B cell (primary cell): ENCODE measurements at places on chromosomes 6 and 20. TPM values are rescaled to one million over a fixed set of nuclear protein-coding genes. Genes with fewer than 3 reads are reported as not detected.

DNA sequence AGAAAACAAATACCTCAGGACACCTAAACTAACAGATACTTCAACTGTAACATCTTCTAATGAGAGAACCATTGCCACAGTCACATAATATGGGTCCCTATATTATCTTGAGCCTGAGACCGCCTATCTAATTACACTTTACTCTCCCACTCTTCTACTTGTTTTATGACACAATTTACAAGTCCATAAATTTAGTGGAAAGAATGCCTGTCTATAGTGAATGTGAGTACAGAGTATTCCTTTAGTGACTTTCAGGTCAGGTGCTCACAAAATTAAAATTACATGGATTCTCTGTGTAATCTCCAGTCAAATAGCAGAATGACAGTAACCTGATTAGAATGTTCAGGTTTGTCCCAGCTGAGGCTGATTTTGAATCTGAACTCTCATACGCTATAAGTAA lies 624.1 kb downstream of the PKHD1 start:
- no peak for DNase-seq

DNA sequence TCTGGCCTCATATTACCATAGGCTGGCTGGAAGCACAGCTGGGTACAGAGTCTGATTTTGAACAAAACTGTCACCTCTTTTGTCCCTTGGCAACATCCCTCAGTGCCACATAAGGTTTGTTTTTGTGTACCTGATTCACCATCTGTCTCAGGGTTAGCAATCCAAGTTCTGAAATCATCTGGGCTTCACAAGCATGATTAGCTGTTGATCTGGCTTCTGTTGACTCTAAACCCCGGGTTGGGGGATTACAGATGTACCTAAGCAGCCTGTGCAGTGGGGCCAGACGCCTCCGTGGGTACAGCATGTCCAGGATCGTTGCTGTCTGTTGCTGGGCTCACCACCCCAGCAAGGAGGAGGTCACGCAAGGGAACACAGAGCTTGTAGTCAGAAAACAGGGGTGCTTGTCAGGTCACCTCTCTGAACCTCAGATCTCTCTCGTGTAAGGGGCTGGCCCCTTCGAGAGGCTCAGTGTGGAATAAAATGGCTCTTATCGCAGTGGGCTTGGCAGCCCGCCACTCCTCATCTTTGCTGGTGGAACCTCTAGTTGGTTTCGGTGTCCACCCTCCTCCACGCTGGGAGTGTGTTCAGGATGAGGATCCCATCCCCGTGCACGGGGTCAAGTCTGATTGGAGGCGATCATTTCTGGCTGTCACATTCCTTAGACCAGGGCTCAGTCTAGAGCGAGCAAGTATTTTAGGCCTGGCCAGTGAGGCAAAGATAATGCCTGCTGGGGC lies 39.2 kb upstream of the ZNF831 start:
- DNase-seq = peak; percentile 28

DNA sequence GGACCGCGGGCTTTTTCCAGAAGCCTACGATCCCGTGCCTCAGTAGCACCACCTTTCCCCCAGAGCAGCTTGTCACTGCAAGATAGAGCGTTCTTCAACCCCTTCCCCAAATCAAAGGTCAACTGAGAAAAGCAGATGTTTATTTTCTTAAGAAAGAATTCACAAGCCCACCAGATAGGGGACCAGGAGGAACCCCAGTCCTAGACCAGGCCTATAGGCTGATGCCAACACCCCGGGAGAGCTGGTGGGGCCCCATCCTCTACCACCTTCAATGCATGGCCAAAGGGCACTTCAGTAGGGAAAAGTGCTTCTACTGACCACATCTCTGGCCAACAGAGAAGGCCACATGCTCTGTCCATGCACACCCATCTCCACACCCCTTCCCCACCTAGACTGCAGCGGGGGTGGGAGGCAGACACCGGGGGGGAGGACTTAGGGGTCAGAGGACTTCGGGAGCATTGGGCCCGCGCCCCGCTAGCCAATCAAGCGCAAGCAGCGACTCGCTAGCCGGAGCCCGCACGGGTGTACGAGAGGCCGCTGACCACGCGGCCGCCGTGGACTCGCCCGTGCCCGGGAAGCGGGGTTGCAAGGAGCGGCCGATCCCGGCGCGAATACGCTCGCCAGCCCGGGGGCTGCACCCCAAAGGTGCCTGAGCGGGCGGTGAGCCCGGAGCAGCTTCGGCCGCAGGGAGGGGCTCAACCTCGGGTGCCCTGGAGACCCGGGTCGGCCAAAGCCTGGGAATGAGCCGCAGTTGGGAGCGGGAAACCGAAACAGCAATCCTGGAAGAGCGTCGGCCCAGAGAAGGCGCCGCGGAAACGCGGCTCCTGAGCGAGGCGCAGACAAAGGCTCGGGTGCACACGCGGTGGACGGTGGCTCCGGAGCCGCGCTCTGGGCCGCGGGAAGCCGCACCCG lies 2.8 kb downstream of the PDE10A start:
- no peak for DNase-seq

The RSPH4A gene
- 0.25 and 0.43 TPM in 2 replicates for polyA plus RNA-seq

The XKR7 gene
- polyA plus RNA-seq = 0.09 and 0.12 TPM in 2 replicates
